ENCODE measurements at places on chromosomes 11 and 22.

DNA sequence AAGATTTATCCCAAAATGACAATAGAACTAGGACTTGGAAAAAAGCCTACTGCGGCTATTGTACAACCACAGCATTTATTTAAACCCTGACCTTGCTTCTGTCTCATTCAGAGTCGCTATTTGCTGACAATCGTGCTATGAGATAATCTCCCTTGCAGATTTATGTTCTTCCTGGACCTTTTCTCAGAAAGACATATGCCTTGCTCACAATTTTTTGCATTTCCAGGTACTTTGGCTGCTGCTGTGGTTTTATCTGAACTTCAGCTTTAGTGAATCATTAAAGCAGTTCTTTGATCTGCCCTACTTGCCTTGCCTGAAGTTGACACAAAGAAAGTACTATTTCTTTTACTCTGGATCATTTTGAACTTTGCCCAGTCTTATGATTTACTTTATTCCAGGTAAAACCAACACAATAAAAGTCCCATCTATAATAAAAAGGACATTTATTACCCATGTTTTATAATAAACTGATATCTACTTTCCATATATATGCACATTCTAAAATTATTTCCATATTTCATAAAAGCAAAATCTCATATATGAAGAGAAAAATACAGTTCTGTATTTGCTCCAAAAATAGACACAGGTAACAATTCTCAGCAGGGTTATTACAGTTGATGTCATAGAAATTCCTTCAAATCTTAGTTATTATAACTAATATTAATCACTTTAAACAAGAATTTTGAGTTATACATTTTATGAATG lies 63.4 kb upstream of the CARD18 start:
- no peak for DNase-seq

- no peak for DNase-seq
Measured at GRCh38 chr22:37461961-37462360, 24.2 kb downstream of the MFNG start.

DNA sequence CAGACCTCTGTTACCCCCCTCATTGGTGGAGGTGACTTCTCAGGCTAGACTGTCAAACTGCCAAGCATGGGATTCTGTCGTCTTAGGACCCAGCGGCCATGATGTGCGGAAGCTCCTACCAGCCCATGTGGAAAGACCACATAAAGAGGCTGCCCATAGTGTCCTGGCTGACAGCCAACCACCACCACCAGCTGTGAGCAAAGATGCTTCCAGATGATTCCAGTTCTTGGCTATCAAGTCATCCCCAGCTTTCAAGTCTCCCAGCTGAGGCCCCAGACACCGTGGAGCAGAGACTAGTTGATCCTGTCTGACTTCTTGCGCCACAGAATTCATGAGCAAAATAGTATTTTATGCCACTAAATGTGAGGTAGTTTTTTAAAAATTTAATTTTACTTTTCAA lies 32.9 kb downstream of the SCUBE1 start:
- DNase-seq = no peak

DNA sequence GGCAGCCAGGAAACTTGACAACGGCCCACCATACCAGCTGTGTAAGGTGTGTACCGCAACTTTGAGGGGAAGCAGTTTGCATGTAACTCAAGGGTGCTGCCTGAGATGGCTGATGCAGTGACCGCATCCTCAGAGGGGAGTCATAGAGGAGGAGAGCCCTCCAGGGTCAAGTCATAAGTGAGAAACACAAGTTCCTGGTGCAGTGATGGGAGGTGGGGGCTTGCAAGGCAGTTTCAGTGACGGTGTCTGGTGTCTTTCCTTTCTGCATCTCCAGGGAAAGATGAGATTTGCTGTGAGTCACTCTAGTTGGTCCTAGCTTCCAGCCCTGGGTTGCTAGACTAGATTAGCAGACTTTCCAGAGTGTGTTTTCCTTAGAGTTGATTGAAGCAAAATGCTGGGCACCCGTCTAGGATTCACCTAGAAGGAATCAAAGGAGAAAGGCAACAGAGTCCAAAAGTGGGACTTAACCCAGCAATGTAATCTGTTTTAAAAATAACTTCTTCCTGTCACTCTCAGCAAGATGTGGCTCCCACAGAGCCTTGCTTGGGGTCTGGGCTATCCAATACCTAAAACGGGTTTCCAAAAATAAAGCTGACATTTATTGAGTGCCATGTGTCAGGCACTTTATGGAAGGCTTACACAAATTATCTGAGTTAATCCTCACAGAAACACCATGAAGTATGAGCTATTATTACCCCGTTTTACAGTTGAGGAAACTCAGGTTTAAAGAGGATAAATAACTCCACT lies 265.4 kb upstream of the PLET1 start:
- no peak for DNase-seq

- DNase-seq = no peak
Measured at GRCh38 chr11:131895865-131896264, 525.5 kb downstream of the NTM start.

DNA sequence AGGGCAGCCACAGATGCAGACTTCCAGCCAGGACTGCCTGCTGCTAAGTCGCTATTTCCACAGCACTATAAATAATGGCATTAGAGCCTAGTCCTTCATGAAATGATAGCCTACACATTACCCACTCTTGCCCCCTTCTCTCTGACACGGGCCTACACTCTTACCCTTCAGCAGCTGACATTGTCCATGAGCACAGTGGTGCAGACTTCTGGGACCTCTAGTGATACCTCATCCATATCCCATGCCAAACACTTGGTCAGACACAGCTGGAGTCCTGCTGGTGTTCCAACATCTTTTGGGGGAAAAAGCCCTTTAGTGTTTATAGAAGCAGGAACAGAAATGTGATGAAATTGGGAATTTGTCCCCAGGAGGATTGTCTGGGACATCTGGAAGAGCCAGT lies 43.4 kb upstream of the RAB1B start:
- DNase-seq = no peak

GRCh38 chr22:24827296-24827695 lies 21.3 kb downstream of the SGSM1 start:
- no peak for DNase-seq

DNA sequence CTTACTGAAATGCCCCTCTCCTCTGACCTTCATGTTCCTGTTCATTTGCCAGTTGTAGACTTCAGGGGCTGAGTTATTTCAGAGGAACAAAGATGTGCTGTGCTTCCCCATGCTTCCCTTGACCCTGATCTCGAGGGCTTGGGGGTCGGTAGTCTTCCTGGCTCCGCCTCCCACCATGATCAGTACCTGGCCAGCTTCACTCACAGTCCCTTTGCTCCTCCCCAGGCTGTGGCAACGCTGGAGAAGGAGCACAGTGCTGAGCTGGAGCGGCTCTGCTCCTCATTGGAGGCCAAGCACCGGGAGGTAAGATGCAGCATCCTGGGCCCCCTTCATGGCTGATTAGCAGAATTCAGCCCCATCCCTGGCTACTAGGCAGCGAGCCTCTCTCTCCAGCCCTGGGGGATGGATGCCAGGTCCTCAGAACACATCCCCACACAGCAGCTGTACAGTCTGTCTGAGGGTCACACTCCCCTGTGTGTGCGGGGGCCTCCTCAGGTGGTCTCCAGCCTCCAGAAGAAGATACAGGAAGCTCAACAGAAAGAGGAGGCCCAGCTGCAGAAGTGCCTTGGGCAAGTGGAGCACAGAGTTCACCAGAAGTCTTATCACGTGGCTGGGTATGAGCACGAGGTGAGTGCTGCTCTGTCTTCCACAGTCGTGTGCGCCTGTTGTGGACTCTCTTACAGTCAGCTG lies 64.5 kb downstream of the CEP164 start:
- no peak for DNase-seq

- DNase-seq = no peak
Measured at GRCh38 chr22:42473484-42474193, 41.4 kb upstream of the NFAM1 start.

DNA sequence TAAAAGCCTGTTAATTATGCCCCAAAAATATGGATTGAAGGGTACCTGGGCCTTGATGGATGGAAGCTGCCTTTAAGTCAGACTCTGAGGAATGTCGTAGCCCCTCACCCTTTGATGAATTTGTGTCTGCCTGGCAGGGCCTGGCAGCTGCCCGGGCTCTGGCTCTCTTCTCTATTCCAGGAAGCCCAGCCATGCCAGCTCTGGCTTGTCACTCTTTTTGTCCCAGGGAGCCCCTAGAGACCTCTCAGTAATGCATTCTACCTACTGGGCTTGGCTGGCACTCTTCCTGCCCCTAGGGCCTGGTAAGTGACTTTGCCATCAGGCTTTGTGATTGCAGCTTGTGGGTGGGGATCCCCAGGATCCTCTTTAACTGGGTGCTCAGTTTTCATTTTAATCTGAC lies 103.8 kb downstream of the GRIK4 start:
- no peak for DNase-seq

DNA sequence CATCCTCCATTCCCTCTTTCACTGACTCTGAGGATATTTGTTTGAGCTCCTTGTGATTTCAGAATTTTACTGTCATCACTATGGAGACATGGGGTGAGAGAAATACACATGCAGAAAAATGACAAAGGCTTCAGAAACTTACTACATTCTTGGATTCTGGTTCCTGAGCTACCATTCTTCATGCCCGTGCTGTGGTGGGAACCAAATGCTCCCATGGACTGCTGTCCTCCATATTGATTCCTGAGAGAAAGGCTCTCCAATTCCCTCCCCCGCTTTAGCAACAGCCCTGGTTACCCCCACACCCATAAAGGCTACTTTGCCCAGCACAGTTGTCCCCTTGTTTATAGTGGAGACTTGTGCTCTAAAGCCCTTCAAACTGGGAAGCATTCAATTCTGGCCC lies 195.4 kb downstream of the RRAS2 start:
- DNase-seq = no peak

DNA sequence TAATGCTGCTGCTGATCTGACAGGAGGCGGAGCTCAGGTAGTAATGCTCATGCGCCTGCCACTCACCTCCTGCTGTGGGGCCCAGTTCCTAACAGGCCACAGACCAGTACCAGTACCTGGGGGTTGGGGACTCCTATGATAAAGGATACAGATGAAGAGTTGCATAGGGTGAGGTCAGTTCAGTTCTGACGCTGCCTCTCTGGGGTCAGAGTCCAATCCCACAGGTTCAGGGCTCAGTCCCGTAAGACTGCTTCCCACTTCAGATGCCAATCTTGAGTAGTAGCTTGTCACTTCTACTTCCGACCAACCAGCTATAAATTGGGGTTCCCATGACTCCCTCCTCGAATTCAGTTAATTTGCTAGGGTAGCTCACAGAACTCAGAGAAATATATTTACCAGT lies 8.6 kb downstream of the ASRGL1 start:
- no peak for DNase-seq

DNA sequence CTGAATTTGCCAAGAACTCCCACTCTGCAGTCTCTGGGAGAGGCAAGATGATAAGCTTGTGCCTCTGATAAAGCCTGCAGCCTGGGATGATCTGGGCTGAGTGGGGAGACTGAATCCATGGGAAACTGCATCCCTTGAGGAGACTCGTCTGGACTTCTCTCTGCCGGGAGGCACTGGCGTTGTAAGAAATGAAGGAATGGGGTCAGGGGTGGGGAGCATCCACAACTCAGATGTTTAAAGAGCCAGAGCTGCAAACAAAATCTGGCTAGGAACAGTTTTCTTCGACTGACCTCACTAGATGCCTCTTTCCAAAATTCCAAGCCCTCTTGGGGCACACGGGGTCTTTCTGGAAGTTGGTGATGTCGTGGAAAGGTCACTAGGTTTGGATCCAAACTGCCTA lies 64.4 kb downstream of the SPON1 start:
- no peak for DNase-seq

DNA sequence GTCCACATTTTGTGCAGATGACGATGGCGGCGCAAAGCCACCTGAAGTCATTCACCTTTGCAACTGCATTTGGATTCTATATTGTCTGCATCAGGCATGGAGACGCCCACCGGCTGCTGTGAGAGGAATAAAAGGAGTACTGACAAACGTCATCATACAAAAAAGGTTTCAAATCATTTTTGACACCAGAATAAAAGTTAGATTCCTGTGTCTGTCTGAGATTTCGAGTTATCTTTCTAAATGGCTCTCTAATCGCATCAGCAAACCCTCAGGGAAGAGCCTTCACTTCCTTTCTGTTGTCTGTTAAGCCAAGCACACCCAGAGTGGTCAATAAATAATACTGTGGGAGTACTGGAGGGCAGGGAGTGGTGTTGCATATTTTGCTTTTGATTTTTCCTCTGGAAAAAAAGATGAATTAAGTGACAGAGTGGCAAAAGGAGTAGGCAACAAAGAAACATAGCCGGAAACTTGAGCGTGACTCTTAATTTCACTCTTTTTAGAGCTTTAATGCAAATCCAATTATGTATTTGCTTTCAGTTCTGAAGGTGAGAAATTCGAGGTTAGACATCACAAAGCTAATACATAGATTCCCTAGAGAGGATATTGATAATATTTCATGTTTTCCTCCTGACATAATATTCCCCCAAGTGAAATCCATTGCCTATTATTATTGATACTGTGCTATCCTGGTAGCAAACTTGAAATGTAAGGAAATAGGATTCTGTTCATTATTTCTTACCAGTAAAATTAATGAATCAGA lies 150.8 kb upstream of the MTMR2 start:
- no peak for DNase-seq

DNA sequence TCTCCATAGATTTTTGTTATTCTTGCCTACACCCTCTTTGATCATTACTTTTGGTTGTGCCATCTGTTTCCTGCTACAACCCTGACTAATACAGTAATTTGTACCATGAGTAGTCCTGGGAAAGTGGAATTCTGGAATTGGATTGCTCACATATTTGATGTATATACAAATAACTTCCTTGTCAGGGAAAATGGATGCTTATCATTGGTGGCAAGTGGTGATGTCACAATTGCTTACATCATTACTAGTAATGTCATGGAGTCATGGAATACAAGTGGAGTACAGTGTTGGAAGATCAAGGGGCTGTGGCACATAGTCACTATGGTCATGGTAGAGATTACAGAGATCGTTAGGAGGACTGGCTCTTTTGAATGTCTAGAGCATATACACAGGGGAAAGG lies 24.4 kb downstream of the AASDHPPT start:
- DNase-seq = no peak

- no peak for DNase-seq
Measured at GRCh38 chr11:134142536-134142935, 73.7 kb downstream of the JAM3 start.

DNA sequence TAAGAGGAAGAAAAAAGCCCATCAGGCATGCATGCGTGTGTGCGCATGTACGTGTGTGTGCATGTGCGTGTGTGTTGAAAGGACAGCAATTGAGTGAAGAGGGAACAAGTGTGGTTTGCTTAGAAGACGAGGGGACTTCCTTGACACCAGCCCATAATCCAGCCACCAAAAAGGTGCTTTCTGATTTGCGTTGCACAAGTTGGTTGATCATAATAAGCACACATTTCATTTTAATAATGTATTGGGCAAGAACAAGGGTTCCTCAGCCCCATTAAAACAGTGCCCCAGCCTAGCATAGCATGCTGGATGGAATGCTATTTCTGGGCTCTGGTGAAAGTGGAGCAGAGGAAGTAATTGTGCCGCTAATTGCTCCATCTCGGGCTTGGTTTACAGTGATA lies 493.2 kb downstream of the MIAT start:
- DNase-seq = no peak

GRCh38 chr11:27179334-27179733 lies 138.7 kb downstream of the BBOX1 start:
- no peak for DNase-seq

DNA sequence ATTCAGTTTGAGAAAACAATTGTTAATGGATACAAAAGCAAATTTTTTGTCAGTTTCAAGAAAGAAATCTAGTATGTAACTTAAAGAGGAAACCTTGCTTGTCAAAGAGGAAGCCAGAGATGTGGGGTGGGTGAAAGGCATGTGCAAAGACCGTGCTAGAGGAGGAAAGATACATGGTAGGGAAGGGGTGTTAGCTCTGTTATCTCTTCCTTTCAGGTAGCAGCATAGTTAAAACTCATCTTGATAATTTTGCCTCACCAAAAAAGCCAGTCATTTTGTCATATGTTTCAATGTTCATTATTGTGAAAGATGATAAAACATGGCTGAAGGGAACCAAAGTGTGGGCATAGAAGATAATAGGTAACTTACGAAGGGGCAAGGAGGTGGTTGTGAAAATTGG lies 2.6 kb upstream of the MS4A2 start:
- DNase-seq = no peak

All from left lobe of liver (tissue), 2 donors.